ENCODE measurements at places on chromosomes 7 and 10.

- no peak for DNase-seq
Measured at GRCh38 chr10:6195376-6195775, 7.4 kb upstream of the PFKFB3 start.

DNA sequence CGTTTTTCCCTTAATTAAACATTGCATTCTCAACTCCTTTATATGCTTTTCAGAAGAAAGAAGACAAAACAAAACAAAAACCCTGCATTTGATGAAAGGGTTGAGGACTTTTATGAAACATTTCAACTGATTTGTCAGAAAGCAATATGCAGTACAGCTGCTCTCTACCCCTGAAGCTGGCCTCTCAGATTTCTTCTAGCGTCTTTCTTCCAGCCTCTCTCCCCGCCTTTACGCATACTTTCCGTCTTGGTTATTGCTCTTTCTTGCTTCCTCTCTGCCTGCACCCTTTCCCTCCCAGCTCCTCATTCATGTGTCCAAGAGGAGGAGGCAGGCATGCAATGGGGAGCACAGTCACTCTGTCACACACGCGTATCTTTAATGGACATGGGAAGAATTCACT, 91.0 kb upstream of the COL1A2 start:
- DNase-seq = no peak

DNA sequence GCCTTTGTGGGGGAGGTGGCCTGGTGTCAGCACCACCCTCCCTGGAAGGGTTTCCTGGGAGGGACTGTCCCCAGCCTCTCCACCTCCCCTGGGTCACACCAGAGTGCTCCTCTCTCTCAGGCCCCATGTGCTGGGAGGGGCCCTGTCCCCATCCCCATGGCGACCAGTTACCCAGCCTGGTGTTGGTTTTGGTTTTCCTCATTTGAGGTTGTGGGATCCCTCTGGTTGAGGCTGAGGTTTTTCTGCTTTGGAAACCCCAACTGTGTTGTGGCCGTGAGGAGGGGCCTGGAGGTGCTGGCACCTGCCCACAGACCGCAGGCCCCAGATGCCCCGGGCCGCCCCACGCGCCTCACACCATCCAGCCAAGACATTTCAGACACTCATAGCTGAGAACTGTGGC, 106.3 kb downstream of the GRK5 start:
- no peak for DNase-seq

- no peak for DNase-seq
Measured at GRCh38 chr7:65744406-65744805, 128.5 kb upstream of the VKORC1L1 start.

- DNase-seq = no peak
Measured at GRCh38 chr10:31413325-31413724, 94.3 kb downstream of the ZEB1 start.

GRCh38 chr7:105765846-105766245, 110.6 kb downstream of the ATXN7L1 start:
- no peak for DNase-seq
